ENCODE measurements at places on chromosomes 2 and 18.

GRCh38 chr18:48790869-48791635 lies 159.7 kb downstream of the SMAD7 start:
- no peak for DNase-seq

DNA sequence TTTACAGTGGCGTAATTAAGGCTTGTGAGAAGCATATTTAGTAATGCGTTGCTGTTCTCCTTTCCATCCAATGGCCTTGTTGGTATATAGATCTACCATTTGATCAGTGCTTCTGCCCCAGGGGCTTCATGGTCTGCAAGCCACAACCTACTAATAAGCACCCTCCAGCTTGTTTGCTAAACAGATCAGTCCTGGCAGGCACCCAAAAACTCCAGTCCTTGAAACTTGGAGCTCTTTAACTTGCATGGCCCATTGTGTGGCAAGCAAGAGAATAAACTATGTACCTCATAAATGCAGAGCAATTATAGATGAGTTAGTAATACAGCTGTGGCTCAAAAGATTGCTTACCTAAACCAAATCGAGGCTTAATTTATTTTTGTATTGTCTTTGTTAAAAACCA lies 158.5 kb downstream of the FTCDNL1 start:
- DNase-seq = no peak

- peak; percentile 14 for DNase-seq
Measured at GRCh38 chr2:233705911-233706506, 6.7 kb upstream of the UGT1A5 start.

DNA sequence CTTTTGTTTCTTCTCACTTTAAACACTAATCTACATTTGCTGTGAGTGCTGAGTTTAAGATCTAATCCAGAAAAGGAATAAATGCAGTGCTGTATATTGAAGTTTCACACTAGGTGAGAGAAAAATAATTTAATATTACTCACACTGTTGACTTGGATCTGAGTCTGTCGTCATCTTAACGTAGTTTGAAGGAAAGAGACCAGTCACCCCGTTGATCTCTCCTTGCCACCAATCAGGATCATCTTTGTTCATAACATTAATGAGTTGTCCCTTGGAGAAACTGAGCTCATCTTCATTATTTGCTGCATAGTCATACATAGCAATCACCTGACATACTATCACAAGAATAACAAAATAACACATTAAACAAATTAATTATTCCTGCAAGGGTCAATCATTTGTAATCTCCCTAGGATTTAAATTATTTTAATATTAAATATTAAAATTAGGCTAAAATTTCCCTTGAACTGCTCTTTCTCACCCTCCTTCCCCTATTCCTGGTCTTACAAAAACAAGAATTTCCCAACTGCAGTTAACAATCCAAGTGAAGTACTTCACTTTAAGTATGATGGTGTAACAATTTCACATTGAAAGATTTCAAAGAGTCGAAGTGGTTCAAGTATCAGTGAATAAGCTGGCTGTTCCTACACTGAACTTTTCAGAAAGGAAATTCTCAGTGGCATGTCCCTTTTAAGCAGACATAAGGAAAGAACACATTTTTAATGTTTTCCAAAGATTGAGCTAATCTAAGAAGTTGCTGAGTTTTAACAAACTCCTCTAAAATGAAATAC lies 71.3 kb downstream of the FAM228A start:
- DNase-seq = peak; percentile 41

- DNase-seq = peak; percentile 75
Measured at GRCh38 chr2:158756976-158757375, 38.1 kb upstream of the DAPL1 start.

DNA sequence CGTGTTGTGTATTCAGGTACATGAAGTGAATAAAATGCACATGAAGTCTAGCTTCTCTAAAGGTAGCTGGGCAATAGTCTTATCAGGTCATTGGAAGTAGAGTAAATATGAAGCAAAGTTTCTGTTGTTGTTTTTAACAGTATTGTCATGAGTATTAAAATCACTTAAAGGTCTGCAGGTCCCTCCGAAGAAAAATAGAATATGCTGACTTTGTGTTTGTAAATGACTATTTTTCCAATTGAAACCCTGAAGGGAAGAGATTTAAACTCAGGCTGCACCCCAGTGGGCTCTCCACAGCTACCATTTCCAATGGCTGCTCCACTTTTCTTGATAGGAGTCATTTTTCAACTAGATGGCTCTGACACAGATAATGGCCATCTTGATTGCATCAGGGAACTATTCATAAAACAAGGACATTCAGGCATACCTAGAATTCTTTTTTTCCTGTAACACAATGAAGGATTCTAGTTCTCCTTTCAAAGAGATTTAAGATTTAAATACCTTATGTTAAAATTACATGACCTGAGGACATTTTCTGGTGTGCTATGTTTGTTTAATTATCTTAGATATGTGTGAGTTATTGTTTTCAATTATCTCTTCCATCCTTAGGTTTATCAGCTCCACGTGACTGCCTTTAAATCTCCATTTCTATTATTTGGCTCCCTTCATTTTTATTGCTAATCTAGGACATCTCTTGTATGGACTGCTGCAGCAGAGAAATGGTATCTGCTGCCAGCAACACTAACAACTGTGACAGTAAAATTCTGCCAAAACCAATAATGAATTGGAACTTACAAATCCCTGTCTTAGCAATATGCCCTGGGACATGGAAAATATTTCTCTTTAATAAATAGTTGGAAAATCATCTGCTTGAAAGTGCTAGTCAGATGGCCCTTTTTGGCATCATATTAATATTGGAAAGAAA lies 149.2 kb upstream of the NOSTRIN start:
- no peak for DNase-seq

DNA sequence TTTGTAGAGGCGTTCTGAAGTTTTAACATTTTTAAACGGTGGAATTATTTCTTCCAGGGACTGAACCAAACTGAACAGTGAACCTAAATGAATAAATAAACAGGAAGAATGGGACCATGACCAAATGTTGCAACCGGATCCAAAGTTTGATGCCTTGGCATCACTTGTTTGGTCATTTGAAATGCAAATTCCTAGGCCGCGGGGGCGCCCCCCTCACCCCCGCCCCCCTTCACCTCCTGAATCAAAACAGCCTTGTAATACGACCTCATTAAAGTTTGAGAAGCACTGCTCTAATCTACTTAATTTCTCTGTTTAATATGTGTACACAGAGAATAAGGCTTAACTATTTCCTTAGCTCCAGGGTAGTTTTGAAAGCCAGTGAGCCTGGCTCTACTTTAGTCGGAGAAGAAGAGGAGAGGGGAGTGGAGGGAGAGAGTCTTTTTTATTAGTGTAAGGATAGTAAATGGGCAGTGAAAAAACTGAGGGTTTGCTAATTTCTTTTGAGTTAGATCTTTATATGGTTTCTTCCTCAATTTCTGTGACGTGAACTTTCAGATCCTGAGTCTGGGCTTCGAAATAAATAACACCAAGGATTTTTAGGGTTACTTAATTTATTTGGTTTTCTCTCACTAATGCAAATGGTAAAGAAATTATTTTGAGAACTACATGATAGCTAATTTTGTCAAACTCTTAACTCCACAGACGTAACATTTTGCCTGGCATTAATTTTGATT lies 5.7 kb downstream of the C2orf80 start:
- DNase-seq = no peak

- no peak for DNase-seq
Measured at GRCh38 chr18:3848316-3848715, 398.3 kb downstream of the TGIF1 start.

- DNase-seq = no peak
Measured at GRCh38 chr18:59196161-59196725, 23.7 kb upstream of the GRP start.

DNA sequence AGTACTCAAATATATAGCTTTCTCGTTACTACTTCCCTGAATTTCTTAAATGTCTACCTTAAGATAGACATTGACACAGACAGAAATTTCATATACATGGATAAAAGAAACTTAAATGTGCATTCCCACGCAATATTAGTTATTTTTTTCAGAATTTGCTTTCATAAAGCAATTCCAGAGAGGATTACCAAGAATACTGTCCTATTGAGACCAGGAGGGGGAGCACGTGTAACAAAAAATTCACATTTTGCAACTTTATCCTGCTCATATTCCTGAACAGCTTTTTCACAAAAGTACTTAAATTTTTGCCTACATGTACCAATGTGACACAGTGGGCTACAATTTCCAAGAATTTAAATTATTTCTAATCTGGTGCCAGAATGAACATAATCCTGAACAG lies 30.7 kb upstream of the ERCC3 start:
- peak; percentile 61 for DNase-seq

DNA sequence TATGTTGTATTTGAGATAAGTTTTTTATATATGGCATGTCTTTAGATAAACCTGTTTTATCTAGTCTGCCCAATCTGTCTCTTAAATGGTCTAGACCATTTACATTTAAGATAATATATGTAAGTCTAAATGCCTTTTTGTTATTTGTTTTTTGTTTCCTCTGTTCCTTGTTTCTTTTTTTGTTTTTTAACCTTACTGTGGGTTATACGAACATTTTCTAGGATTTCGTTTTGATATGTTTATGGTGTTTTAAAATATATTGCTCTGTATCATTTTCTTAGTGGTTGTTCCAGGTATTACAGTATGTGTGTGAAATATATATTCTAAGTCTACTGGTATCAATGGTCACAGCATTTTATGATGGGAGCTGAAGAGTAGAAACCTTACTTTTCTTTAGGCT lies 13.3 kb downstream of the BCL2L11 start:
- DNase-seq = no peak

DNA sequence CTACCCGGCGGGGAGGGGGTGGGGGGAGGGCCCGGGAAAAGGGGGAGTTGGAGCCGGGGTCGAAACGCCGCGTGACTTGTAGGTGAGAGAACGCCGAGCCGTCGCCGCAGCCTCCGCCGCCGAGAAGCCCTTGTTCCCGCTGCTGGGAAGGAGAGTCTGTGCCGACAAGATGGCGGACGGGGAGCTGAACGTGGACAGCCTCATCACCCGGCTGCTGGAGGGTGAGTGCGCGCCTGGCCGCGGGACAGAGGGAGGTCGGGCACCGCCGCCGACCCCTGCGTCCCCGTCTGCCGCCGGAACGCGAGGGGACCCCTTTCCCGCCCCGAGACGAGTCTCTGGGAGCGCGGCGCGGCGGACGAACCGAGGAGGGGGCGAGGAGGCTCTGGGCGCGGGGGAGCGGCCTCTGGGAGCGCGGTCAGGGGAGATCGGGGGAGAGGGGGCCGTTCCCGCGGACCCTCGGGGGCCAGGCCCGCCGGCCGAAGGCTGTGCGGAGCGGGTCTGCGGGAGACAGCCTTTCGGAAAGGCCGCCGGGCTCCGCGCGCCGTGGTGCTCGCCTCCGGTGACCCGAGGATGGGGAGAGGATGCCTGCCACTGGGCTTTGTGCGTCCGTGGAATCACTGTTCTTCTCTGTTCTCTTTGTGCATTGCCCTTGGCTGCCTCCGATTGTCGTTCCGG lies 463 bp downstream of the PPP1CB start:
- DNase-seq = no peak

DNA sequence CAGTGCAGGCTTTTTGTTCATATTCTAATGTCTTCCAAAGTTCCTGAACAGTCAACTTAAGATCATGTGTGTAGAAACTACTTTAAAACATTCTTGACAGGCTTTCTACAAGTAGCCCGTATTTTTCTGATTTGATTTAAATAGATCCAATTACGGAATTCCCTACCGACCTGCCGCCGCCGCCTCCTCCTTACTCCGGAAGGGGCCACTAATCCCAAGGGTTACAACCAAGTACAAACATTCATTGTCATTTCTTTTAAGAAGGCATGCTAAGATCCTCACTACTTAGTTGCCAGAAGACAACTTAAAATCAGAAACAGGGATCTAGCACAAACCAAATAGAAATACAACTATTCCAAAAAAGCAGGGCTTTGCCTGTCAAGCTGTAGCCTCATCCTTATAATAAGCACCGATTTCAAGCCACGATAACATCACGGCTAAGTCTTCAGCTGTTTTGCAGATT lies 784 bp downstream of the WDR33 start:
- peak; percentile 19 for DNase-seq

DNA sequence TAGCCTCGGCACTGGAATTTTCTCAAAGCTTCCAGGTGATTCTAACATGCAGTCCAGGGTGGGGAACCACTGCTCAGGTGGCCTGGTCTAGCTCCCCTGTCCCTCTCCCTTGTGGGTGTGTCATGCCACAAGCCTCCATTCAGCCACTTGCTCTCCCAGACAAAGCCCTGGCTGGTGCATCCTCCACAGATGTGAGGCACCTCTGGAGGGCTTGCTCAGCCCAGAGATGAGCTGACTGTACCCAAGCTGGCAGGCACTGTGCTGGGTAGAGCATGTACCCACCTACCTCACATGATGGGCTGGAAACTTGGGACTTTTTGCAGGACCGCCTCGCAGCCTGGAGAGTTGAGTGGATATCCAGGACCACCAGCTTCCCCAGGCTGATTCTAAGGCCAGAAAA lies 88.1 kb downstream of the ZBTB7C start:
- no peak for DNase-seq

DNA sequence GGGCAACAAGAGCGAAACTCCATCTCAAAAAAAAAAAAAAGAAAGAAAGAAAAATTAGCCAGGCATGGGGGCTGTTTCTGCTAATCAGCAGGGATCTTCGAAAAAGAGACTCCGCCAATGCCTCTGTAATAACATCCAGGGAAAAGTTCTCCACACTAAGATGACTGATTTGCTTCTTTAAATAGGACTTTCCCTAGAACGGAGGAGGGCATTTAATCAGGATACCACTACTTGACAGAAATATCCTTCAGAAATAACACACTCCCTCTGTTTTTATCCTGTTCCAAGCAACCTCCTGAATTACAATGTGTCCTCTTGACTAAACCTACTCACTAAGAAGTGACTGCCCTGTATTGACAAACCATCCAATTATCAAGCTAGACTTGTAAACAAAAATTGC lies 21.7 kb downstream of the REV1 start:
- DNase-seq = peak; percentile 70

DNA sequence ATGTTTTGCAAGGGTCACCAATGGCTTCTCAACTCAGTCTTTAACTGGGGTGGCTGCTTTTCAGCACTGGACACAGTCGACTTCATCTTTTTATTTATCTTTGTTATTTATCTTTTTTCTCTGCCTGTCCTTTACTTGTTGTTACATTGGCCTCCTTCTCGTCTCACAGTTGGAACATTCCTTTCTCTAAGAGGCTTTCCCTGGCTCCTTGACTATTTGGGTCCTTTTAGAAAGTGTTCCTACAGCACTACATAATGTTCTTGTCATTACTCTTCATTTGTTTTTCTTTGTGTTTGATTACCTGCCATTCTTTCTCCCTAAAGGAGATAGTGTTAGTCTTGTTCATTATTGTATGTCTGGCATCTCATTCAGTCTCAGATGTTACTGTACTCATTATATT lies 122.0 kb downstream of the KIAA1328 start:
- no peak for DNase-seq

DNA sequence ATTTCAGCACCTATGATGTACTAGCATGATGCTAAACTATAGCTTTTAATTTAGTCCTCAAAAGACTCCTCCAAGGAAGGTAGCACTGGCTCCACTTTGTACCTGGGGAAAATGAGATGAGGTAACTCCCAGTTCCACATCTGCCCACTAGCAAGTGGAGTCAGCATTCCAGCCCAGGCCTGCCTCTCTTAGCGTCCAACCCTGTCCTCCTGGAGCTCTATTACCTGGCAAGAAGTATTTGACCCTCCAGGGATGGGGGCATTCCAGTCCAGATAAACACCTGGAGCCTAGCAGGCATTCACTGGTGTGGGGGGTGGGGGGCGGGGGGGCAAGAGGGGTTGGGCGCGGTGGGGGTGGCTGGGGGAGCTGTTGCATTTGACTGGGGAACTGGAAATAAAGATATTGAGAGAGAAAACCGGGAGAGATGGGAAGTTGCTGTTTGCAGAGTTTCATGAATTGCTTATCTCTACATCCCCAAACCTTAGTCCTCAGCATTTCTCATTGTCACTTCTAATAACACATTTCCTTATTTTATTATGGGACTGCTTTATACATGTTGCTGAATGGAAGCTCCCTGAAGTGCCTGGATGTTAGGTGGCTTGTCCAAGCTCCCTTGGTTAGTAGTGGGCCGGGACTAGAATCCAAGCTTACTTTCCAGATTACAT lies 22.0 kb upstream of the FZD5 start:
- DNase-seq = no peak

All from amniotic epithelial cell (primary cell).